ENCODE measurements at places on chromosomes 12 and 14.

GRCh38 chr12:79351251-79351650 is 339.5 kb downstream of the PAWR start:
- H3K27me3 ChIP-seq, result no peaks in the 10 kb centered on the region
- H3K4me3 ChIP-seq, result no peak overlapping the region
- H3K36me3 ChIP-seq, result no peaks in the 10 kb centered on the region
- no peak for DNase-seq

DNA sequence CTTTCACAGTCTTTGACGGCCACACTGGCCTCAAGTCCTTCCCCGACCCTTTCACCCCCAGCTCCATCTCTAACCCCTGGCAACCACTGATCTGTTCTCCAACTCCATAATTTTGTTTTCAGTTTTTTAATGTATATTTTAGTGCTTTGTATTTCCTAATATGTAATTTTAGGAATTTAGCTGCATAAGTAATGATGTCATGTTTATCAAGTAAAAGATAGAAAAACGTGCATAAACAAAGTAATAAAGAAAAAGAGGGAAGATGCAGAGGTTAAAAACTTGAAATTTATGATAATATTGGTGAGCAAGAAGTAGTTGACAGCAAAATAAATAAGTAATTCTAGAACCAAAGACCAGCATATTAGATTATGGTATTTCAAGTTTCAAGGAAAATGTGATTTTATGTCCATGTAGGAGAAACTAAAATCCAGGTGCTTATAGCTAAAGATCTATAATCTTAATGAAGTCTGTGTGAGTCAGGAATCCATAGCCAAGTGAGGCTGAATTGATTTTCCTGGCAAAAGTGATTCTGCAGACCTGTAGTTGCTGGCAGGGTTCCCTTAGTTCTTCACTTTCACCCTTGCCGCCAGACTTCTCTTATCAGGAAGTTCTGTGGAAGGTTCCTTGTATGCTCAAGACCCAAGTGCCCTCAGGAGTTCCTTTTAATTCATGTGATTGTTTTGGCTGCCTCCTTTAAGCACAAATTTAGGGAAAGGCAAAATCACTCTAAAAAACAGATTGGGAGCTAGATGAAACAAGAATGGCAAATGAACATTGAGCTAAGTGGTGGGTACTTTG is 24.4 kb downstream of the FBXW8 start:
- H3K36me3 ChIP-seq, result peaks cover 63% of the 10 kb centered on the region
- no peak overlapping the region for H3K4me3 ChIP-seq
- DNase-seq, result no peak
- H3K4me1 ChIP-seq, result peaks cover 10% of the 10 kb centered on the region
- no peak overlapping the region for H3K27ac ChIP-seq

DNA sequence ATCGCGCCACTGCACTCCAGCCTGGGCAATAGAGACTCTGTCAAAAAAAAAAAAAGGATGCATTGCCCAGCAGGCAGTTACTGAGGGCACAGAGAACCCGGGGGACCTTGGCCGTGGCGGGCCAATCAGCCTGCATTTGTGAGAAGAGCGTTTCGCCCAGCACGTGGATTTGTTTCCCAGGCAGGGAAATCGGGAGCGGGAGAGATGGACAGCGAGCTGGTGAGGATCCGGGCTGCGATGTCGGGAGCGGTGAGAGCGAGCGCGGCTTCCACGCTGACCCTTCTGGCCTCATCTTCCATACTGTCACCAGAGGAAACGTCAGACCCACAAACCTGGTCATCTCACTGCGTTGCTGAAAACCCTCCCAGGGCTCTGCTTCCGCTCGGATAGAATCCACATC is 123.5 kb downstream of the RIMBP2 start:
- no peak overlapping the region for H3K27ac ChIP-seq
- H3K4me1 ChIP-seq, result no peaks in the 10 kb centered on the region

DNA sequence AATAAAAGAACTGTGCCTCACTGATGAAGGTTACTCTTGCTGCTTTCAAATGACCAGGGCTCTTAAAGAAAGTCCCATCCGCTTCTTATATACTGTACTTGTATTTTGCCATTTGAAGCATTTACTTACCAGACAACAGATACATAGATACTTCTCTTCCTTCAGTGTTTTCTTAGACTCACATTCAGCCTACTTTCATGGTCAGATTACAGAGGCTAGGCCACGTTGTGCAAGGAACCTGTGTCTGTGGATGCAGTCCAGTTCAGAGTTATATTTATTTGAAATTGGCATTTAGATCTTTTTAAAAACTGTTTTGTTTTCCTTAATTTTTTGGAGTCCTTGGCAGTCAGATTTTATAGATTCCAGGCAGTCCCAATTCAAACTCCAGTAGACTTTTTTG is 6.2 kb downstream of the CHURC1 start:
- peak overlapping the region; percentile 76 for H3K27ac ChIP-seq
- H3K36me3 ChIP-seq, result peaks cover 56% of the 10 kb centered on the region
- H3K4me3 ChIP-seq, result no peak overlapping the region
- no peak for DNase-seq

- H3K4me1 ChIP-seq, result peaks cover 17% of the 10 kb centered on the region
- H3K36me3 ChIP-seq, result no peaks in the 10 kb centered on the region
- DNase-seq, result no peak
- no peak overlapping the region for H3K4me3 ChIP-seq
- no peak overlapping the region for H3K27ac ChIP-seq
These were observed 13.4 kb downstream of the GSG1 start for GRCh38 chr12:13090054-13090453.

DNA sequence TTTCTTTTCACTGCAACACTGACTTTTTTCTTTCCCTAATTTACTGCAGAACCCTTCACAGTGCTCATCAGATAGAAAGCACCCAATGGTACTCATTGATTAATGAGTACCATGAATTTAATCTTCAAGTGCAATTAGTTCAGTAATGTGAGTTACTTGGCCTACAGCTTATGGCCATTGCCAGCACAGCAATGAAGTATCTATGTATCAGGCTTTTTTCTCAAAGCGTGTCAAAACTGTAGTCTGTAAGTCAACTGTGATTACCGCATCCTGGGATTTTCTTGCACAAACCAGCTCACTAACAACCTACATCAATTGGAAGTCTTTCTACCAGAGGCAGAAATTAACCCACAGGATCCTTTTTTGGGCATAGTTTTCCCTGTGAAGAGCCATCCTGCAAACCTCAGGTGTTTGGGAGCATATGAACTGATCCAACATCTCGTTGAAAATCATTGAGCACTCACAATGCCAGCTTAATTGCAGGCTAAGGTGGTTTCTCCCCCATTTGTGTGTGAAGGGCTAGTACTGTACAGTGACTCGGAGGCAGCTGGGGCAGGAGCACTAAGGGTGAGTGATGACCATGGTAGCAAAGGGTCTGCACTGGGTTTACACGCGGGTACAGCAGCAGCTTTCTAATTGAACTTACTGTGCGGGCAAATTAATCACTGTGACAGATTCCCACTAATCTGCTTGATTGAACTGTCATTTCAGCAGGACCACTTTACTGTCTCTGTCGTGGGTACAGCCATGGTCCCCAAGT is 619.3 kb downstream of the SNAPC1 start:
- H3K27me3 ChIP-seq, result no peaks in the 10 kb centered on the region
- H3K4me1 ChIP-seq, result no peaks in the 10 kb centered on the region
- no peaks in the 10 kb centered on the region for H3K36me3 ChIP-seq
- no peak overlapping the region for H3K27ac ChIP-seq

DNA sequence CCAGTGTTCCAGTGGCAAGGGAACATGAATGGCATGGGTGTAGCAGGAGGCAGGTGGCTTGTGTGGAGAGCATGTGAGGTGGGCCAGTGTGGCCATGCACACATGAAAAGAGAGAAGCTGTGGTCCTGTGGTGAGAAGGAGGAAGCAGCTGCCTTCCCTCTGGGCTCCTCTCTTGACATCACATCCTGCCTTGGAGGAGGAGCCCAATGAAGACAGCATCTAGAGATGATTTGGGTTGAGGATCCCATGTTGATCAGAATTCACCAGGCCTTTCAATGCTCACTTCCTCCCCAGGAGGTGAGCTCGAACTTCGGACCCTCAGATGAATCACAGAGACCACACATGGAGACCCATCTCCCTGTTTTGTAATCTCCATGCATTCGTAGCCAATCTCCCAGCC is 82.6 kb downstream of the LRRC74A start:
- H3K4me1 ChIP-seq, result peaks cover 35% of the 10 kb centered on the region
- no peak overlapping the region for H3K4me3 ChIP-seq
- peak overlapping the region; percentile 80 for H3K27ac ChIP-seq
- DNase-seq, result no peak

DNA sequence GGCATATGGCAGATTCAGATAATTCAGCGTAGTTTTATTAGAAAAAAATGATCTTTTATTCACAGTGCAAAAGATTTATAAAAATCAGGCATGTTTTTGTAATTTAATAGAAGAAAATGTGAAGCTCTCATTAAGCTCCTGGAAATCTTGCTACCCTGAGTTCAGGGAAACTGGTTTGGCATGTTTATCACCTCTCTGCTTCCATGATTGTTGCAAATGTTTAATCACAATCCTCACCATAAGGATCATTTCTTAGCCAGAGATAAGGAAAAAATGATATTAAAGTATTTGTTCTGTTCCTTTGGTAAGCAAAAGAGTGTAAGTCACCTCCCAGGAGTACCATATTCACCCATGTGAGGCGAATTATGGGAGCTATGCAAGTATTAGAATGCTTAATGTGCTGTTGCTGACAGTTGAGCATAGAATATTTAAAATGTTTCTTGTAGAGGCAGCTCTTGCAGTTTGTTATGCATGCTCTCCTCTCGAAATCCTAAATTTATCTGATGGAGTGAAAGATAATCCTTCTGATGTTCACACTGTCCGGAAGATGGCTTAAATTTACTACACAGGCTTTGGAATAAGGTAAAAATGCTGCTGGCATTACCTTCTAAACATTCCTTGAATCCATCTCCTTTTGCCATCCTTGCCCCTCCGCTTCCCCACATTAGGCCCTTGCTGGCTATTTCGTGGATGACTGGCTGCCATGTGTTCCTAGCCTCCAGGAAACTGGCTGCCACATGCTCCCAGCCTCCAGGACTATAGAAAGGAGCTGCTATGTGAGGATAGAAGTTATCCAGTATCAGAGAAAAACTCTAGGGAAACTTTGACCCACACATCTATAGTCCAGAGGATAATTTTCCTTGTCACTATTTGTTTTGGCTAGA is 115.8 kb upstream of the CCDC198 start:
- no peaks in the 10 kb centered on the region for H3K4me1 ChIP-seq
- no peaks in the 10 kb centered on the region for H3K27me3 ChIP-seq
- no peak for DNase-seq
- no peak overlapping the region for H3K4me3 ChIP-seq

DNA sequence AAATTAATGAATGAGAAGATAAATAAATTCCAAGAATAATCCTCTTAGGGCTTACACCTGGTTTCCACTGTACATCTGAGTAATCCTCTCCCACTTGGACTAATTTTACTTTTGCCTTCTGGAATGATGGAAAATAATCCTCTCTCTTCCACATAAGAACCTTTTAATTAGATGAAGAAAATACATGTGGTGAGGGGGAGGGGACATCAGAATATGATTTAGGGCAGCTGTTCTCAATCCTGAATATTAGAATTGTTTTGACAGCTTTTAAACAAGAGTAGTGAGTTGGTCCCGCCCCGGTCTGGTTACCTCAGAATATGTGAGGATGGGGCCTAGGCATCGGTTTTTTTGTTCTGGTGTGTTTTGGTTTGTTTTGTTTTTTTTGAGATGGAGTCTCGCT is 51.5 kb downstream of the HECTD4 start:
- no peaks in the 10 kb centered on the region for H3K27me3 ChIP-seq
- no peak overlapping the region for H3K27ac ChIP-seq
- DNase-seq, result no peak
- peaks cover under 1% of the 10 kb centered on the region for H3K4me1 ChIP-seq

DNA sequence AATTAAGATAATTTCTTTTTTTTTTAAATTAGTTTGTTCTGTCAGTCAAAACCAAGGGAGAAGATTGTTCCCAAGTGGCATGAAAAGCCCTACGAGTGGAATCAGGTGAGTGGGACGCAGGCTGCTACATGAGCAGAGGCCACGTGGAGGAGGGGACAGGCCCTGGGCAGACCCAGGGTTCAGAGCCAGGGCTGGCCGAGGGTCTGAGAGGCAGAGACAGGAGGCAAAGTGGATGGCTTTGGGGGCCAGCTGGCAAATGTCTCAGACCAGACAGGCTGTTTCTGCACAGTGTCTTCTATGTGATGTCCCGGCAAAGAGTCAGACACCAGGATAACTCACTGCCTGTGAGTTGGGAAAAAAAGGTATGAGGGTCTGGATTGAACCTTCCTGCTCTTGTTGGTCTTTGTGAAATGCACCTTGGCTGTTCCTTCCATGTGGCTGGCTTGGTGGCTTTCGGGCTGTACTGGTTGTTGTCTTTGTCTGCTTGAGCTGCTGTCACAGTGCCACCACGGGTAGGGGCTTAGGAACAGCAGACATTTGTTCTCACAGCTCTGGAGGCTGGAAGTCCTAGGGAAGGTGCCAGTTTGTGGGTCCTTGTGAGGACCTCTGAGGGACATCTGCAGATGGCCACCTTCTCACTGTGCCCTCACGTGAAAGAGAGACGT is 35.8 kb upstream of the ASPG start:
- no peak for DNase-seq
- no peak overlapping the region for H3K27ac ChIP-seq
- no peaks in the 10 kb centered on the region for H3K4me1 ChIP-seq
- no peak overlapping the region for H3K4me3 ChIP-seq

DNA sequence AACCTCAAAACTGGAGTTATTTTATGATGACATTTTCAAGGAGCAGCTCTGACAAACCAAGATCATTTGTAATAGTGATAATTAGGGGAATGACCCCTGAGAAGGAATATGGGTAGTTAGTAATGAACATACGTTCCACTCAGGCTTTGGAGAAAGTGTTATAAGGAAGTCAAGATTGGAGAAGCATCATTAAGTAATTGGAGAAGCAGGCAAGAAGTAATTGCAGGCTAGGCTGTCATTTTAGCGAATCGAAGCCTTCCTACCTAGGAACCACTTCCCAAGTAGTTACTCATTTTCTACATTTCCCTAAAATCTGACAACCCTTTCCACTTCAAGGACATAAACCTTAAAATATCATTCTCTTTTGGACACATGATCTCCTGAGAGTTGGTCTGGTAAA is 1.2 kb downstream of the EDDM3B start:
- no peak overlapping the region for H3K27ac ChIP-seq
- H3K4me1 ChIP-seq, result no peaks in the 10 kb centered on the region
- H3K4me3 ChIP-seq, result no peak overlapping the region
- no peaks in the 10 kb centered on the region for H3K27me3 ChIP-seq
- no peak for DNase-seq
- H3K36me3 ChIP-seq, result no peaks in the 10 kb centered on the region

DNA sequence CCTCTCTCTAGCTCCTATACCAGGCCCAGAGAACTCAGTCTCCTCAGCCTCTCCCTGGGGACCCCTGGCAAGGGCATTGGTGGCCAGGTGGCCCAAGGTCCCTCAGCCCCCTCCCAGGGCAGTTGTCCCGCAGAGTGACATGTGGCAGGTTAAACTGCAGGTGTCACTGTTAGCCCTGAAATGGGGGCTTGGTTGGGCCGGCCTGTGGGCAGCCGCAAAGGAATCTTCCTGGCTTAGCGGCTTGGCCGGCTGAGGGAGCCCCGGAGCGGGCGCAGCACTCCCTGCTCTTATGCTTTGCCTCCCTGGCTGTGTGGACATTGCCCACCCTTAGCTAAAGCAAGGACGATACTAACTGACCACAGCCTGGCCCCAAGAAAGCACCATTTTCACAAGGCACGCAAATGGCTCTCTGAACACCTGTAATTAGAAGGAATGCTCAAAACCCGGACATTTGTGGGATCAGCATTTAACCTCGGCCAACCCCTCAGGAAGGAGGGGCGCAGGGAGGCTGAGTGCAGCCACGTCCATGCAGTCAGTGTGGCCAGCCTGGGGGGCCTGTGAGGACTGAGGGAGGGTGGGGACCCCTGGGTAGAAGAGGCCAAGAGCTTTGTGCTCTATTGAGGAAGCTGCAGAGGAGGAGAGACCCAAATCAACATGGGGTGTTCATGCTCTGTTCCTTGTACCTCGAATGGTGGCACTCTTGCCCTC is 82.2 kb downstream of the PAPOLA start:
- peak; percentile 39 for DNase-seq
- no peak overlapping the region for H3K27ac ChIP-seq
- no peaks in the 10 kb centered on the region for H3K36me3 ChIP-seq
- no peaks in the 10 kb centered on the region for H3K4me1 ChIP-seq
- no peak overlapping the region for H3K4me3 ChIP-seq

Data from activated T-cell treated with anti-CD3 and anti-CD28 coated beads, Interleukin-2, amount 50 U/mL, for 24 hours (primary cell).